ENCODE measurements at places on chromosomes 3 and 15.

- peak; percentile 60 for DNase-seq
These were observed 333.4 kb downstream of the THSD4 start for GRCh38 chr15:71448688-71449114.

DNA sequence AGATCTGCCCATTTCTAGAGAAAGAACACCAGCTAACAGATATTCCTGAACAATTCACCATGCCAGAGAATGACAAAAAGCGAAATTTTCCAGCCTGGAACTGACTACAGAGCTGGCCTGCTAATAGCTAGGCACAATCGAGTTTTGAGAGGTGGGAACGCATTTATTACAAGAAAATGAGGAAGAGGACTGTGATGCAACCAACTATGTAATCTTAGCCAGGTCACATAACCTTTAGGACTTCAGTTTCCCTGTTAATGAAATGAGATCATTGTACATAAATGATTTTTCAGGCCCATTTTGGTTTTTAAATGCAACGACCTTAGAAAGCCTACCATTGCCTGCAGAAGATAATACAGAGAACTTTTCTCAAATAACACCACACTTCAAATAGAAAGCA, 72.1 kb upstream of the SETMAR start:
- DNase-seq, result no peak

DNA sequence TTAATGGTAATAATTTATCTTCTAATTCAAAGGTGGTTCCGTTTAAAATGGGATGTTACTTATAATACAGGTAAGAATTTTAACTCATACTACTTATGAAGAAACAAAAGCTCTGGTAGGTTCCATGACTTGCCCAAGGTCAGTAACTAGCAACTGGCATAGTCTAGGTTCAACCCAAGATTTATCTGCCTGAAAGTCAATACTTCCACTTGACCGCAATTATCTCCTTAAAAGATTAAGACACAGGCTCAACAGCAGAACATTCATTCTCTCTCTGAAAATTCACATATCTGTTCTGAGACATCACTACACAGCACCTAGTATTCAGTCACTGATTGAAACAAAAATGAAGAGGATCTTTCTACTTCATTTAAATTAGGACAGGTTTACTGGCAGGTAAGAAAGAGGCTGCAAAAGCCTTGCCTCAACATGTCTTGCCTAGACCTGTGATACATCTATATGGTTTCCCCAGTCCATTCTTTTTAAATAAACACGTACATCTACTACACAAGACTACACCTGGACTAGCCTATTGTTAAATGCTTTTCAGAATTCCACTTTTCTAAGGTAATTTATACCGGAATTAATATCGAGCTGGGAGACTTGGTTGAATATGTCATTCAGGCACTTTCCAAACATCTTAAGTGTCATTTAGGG, 1.2 kb downstream of the CSNK1G1 start:
- DNase-seq, result no peak

- DNase-seq, result peak; percentile 26
These were observed 48.1 kb upstream of the MAP4 start for GRCh38 chr3:48064292-48064829.

GRCh38 chr15:35491999-35492398, 54.0 kb downstream of the DPH6 start:
- DNase-seq, result no peak

DNA sequence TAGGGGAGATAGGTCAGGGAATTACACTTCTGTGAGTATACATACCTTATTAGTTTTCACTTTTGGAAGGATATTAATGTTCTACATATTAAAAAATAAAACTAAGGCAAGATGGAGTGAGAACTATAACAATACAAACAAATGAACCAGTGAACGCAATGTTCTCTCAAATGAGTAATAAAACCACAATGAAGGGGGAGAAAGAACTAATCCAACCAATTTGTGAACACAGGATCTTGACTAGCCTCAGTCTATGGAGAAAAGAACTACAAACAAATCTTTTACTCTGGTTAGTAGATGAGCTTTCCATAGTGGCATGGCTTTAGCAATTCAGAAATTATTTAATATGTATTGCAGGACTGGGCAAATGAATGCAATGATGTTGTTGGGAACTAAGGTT, 26.9 kb upstream of the ATOSA start:
- no peak for DNase-seq

DNA sequence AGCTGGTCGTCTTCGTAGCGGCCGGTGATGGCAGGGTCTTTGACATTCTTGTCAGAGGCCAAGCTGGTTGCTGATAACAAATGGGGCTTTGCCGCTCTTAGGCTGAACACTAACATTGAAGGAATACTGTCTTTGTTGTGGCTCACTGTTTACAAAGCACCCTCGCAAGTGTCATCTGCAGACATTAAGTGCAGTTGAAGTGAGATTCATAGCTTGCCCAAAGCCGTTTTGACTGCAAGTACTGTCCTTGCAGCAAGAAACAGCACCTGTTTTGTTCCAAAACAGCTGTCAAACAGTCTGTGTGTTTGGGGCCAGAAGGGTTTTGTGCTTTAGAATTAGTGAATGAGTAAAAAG, 568 bp downstream of the SENP2 start:
- DNase-seq, result no peak

GRCh38 chr3:108396336-108396735, 100.0 kb downstream of the HHLA2 start:
- DNase-seq, result no peak

DNA sequence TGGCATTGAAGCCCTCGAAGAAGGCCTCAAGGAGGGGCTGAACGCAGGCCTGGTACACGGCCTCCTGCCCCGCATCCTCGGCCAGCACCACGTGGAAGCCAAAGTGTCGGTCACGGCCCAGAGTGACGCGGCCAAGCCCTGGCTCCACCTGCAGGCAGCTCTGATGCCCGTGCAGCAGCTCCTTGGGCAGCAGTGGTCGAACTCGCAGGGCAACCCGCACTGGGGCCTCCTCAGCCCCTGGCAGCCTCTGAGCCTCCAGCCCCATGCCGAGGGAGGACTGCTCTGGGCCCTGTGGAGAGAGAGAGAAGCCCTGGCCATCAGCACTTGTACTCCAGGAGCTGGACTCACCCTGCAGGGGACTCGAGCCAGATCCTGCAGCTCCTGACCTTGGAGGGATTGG, 2.6 kb downstream of the KIF7 start:
- no peak for DNase-seq

- DNase-seq, result no peak
These were observed 289.3 kb upstream of the PLSCR5 start for GRCh38 chr3:146894406-146894805.

DNA sequence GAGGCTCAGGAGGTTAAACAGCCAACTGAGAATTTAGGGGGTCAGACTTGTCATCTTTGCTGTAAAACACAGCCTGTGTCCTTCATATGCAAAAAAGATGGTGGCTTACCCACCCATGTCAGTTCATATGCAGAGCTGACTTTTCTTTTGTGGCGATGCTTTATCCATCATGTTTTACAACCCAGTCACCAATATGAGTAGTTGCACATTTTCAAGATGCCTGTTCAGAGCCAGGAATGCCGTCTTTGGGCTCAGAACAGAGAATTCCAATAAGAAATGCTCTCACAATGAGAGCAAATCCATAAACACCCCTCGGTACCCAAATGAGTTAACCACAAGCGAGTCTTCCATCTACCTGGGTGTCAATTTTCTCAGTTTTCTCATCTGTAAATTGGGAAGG, 83.6 kb downstream of the TIGIT start:
- no peak for DNase-seq

DNA sequence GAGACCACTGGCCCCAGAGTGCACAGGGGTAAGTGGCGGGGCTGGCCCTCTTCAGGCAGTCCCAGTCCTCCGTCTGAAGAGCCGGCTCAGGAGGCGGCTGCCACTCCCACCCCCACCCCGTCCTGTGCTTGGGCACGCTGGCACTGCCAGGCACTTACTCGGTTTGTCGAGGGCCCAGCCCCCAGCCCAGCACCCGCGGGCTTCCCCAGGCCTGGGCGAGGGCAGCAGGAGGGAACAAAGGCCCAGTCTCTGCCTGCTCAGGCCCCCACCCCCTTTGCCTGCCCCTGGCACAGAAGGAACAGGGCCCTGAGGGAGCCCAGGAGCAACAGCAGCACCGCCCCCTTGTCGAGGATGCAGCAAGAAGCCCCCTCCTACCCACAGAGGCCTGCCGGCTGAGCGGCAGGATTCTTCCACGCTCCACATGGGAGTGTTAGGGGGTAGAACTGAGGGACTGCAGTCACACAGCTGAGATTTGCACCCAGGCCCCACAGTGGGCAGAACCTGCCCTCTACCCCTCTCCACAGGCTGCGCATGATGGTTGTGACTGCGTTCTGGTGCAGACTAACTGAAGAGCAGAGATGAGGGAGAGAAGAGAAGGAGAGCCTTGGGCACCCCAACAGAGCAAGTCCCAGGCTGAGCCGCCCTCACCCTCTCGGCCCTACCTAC, 8.9 kb downstream of the DUSP7 start:
- DNase-seq, result no peak

- DNase-seq, result no peak
These were observed 35.2 kb downstream of the LRIG1 start for GRCh38 chr3:66465587-66465986.

DNA sequence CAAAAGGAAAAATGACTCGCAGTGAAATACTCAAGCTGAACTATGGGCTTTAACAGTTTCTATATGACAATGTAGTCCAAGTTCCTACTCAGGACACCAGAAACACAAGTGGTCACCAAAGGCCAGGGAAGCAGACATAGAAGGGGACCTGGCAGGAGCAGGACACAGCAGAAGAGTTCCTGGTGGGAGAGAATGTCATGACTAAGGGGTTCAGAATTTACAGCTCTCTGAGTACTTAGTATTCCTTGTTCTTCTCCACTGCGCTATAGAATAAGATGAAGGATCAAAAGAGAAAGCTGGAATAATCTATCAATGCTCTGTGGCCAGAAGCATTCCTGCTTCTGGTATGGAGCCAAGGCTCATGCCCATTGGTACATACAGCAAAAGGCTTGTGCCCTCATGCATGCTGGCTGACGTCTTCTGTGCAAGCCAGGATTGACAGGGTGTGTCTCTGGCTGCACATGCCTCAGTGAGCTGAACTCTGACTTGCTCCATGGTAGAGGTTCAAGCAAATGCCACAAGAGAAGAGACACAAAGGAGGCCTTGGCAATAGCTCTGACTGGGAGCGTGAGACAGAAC, 128.7 kb upstream of the SLC2A2 start:
- DNase-seq, result no peak

- no peak for DNase-seq
These were observed 12.7 kb upstream of the OXSR1 start for GRCh38 chr3:38152609-38153008.

- no peak for DNase-seq
These were observed 3.9 kb upstream of the ACAN start for GRCh38 chr15:88799341-88799740.
